ELF-1 (cell line): ENCODE measurements at places on chromosomes 2 and 18.

DNA sequence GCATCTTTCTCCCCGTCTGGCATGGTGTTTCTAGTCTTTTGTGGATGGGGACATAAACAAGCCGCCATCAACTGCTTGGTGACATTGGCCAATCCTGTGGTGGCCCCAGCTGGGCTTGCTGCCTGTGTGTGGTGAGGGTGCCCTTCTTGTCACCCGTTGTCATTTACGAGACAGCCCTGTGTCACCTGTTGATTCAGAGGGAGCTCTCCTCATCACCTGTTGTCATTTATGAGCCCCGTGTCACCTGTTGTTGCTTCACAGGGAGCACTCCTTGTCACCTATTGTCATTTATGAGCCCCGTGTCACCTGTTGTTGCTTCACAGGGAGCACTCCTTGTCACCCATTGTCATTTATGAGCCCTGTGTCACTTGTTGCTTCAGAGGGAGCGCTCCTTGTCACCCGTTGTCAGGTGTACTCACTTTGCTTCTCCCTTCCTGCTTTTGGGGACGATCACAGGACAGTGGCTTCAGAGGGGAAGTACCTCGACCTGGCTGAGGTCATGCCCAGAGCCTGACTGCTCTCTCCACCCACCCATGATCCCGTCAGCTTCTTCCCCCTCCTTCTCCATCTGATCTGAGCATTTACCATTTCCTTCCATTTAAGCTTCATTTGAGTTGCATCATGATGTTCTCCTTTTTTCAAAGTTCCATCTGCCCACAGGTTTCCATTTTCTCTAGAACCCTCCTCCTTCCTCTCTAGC lies 29.1 kb downstream of the HPCAL1 start:
- DNase-seq: no peak

GRCh38 chr18:12408247-12408869 lies 629 bp downstream of the PRELID3A start:
- DNase-seq: no peak

GRCh38 chr2:5409898-5410381 lies 282.2 kb upstream of the SOX11 start:
- DNase-seq: peak; percentile 4

GRCh38 chr2:68901199-68901514 lies 30.0 kb upstream of the BMP10 start:
- peak; percentile 28 for DNase-seq

GRCh38 chr18:46334868-46335281 lies 230.7 kb downstream of the HAUS1 start:
- DNase-seq: no peak

GRCh38 chr2:189674374-189675112 lies at the start of gene ANKAR:
Gene ANKAR, plus strand, starts transcription at chr2:189674670. Its CDS starts 1,821 bp downstream, at chr2:189676491.
- peak; percentile 93 for DNase-seq

- DNase-seq: no peak
Measured at GRCh38 chr2:12057436-12058166, 311.2 kb downstream of the LPIN1 start.

- peak; percentile 49 for DNase-seq
Measured at GRCh38 chr2:23386339-23387220, 1.6 kb downstream of the KLHL29 start.

GRCh38 chr2:176356251-176356650 lies 87.0 kb downstream of the MTX2 start:
- DNase-seq: no peak

- DNase-seq: no peak
Measured at GRCh38 chr18:24153397-24153796, 14.5 kb downstream of the CABYR start.

GRCh38 chr2:99711144-99711543 lies 221.3 kb upstream of the REV1 start:
- no peak for DNase-seq

DNA sequence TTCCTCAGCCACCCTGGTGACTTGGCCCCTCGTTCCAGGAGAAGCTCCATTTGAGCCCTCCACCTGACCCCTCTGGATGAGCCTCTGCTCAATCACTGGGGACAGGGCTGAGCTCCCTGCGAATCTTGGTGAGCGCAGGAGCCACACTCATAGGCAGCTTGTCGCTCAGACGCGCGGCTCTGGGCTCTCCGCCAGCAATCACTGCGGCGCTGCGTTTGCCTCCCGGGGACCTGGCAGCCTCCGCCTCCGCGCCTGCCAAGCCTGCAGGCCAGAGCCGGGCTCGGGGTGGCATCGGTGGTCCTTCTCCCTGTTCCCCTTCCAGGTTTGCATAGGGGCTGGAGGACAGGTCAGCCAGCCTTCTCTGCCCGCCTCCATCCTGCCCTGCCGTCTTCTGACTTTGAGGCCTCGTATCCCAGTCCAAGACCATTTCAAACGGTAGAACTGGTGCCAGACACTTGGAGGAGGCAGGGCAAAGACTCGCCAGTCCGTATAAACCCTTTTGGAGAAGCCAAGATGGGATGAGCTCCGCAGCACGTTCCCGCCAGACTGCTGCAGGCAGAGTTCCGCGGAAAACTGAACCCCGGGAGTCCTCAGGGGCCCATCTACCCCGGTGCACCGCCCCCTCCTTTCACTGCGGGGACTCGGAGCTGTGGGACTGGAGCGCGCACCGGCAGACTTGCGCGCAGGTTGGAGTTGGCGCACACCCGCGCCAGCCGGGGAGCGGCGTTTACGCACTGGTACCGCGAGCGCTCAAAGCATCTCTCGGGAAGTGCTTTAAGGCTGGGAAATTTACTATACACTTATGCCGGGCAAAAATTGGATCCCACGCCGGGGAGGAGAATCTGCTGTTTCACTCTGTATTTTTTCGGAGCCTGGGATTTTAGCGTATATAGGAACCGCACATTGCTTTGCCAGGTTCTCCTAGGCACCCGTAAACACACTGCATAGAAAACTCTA lies 1.1 kb upstream of the TACR1 start:
- DNase-seq: peak; percentile 51

- DNase-seq: peak; percentile 18
Measured at GRCh38 chr2:109427661-109428091, 186.1 kb downstream of the SEPTIN10 start.

DNA sequence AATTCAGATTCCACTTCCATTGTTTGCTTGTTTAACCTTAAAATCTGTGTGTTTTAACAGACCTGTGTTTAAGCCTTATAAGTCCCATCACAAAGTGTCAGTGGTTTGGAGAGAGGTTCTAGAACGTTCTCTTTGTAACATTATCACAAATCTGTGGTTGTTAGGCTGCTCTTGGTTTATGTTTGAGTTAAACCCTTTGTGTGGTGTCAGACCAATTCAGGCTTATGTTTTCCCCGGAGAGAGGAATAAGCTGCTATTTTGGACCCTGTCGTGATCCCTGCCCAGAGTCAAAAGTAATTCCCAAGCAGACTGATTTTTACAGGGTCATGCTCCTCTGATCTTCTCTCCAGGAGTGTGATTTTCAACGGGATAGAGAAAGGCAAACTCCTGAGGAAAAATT lies 43.8 kb upstream of the LTBP1 start:
- DNase-seq: no peak

GRCh38 chr2:236777408-236777807 lies 207.8 kb downstream of the ACKR3 start:
- DNase-seq: no peak

DNA sequence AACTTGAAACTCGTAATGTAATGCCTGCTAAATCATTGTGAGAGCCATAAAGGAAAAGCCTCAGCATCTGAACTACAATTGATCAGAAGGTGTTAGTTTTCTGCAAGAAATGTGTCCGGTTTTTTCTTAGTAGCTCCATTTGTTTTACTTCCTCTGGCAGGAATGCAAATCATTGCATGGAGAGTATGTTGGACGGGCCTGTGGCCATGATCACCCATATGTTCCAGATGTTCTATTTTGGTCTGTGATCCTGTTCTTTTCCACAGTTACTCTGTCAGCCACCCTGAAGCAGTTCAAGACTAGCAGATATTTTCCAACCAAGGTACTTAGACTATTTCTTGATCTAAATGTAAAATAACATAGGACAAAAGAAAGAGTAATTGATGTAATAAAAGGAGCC lies 126.6 kb downstream of the DPP4 start:
- DNase-seq: no peak

GRCh38 chr2:8081130-8081529 lies 600.7 kb upstream of the ID2 start:
- no peak for DNase-seq

DNA sequence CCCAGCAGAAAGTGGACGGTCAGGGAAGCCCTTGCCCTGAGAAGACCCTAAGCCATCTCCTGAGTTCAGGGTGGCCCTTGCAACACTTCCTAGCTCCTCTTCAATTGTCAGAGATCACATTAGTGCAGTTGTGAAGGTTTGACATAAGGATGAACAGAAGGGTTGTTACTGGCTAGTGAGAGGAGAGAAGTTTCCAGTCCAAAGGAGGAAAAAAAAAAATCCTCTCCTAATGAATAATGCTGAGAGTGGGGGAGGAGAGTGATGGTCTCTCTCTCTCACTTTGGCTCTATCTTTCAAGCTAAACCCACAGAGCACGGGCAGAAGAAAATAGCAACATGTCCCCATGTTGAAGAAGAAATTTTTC lies 819.9 kb downstream of the BCL11A start:
- no peak for DNase-seq

DNA sequence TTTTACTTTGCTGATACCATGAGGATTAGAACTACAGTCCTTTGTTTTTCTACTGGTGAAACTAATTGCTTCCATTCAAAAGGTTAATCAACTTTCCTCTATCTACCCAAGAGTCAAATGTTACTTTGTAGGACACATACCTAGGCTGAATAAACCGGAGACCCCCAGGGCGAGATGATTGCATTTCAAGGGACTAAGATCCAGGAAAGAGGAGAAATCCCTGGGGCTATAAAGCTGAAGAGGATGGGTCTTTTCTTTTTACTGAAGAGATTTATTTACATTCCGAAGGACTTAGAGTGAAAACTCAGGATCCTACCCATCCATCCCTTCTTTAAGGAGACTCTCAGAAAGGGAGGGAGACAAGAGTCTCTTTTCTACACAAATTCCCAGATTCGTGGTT lies 331.9 kb downstream of the CDH19 start:
- peak; percentile 90 for DNase-seq

GRCh38 chr2:20662308-20662937 lies 4.5 kb upstream of the GDF7 start:
- DNase-seq: no peak

DNA sequence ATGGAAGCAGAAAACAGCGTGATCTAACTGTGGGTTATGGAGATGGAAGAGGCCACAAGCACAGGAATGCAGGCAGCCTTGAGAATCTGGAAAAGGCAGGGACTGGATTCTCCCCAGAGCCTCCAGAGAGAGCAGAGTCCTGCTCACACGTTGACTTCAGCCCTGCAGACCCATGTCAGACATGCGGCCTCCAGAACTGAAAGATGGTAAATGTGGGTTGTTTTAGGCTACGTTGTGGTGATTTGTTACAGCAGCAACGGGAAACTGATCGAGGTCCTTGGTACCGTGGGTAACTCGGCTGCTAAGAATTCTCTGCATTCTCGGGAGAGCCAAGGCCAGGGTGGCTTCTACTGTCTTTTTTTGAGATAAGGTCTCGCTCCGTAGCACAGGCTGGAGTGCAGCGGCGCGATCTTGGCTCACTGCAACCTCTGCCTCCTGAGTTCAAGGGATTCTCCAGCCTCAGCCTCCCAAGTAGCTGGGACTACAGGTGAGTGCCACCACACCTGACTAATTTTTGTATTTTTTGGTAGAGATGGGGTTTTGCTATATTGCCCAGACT lies 97.1 kb downstream of the ACKR3 start:
- DNase-seq: no peak

DNA sequence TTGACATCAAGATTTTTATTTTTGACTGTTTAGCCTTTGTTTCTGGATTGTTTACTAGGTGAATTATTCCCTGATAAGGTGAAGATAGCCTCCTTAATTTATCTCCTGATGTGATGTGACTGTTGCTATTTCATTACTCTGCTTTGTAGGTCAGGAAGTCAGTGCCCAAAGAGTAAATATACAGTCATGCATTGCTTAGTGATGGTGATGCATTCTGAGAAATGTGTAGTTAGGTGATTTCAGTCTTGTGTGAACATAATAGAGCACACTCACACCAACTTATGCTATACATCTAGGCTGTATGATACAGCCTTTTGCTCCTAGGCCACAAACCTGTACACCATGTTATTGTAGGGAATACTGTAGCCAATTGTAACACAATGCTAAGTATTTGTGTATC lies 102.4 kb upstream of the THUMPD2 start:
- no peak for DNase-seq

- no peak for DNase-seq
Measured at GRCh38 chr18:5317186-5317585, 21.7 kb upstream of the ZBTB14 start.

DNA sequence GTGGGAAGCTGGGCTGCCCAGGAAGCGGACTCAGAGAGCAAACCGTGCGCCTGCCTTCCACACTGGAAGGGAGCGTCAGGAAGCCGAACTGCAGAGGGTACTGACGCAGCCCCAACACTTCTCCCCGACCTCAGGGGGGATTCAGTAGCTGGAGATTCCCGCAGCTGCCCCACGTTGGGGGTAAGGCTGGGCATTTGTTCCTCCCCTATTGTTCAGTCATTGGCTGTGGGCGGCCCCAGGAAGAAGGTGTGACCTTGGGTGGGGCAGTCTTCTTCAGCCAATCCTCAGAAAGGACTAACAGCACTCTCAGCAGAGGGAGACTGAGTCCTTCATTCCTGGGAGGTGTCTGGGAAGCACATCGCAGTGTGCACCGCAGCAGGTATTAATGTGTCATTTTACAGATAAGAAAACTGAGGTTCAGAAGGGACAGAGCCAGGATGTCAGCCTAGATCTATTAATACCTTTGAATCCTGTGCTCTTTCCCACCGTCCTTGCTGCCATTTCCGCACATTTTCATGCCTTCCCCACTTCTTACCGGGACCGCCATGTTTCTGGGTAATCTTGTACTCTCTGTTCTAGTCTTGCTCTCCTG lies 12.1 kb upstream of the C18orf32 start:
- peak; percentile 58 for DNase-seq

- no peak for DNase-seq
Measured at GRCh38 chr2:241035142-241035817, 36.9 kb downstream of the SNED1 start.

DNA sequence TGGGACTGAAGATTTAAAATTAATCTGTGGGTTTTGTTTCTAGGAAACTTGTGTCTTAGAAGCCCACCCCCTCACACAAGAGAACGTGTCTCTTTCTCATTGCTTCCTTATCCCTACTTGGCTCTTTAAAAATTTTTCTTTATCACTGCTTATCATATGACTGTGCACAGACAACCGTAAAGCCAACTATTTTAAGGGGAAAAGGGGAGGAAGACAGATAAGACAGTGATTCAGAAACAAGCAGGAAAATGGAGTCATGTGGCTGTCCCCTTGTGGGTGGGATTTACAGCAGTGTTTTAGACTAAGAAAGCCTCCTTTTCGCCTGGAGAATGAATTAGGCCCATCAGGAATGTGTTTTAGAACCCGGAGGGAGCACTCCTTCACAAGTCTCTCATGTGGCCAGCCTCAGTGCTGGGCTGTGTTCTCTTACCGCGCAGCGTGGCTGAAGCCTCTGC lies 17.6 kb downstream of the PRKCE start:
- peak; percentile 18 for DNase-seq

GRCh38 chr2:196891136-196891535 lies 35.4 kb downstream of the PGAP1 start:
- DNase-seq: no peak

GRCh38 chr2:145832681-145833080 lies 1312.8 kb upstream of the ZEB2 start:
- DNase-seq: no peak
